ENCODE measurements at places on chromosomes 1 and 21.

DNA sequence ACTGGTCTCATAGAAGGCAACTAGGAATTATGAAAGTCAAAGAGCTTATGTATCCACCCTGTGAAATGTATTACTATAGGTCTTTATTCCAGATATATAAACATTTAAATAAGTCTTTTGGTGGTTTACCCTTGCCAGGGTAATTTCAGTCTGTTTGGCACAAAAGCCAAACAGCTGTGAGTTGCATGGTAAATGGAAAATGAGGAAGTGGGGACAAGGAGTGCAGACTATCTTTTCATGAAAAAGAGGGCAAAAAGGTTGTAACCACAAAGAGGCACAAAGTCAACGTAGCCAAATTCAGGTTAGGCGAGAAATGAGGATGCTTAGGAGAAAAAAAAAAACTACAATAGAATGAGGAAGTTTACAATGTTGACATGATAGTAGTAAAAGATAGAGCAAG, 492.3 kb upstream of the PRMT6 start:
- DNase-seq, result no peak

DNA sequence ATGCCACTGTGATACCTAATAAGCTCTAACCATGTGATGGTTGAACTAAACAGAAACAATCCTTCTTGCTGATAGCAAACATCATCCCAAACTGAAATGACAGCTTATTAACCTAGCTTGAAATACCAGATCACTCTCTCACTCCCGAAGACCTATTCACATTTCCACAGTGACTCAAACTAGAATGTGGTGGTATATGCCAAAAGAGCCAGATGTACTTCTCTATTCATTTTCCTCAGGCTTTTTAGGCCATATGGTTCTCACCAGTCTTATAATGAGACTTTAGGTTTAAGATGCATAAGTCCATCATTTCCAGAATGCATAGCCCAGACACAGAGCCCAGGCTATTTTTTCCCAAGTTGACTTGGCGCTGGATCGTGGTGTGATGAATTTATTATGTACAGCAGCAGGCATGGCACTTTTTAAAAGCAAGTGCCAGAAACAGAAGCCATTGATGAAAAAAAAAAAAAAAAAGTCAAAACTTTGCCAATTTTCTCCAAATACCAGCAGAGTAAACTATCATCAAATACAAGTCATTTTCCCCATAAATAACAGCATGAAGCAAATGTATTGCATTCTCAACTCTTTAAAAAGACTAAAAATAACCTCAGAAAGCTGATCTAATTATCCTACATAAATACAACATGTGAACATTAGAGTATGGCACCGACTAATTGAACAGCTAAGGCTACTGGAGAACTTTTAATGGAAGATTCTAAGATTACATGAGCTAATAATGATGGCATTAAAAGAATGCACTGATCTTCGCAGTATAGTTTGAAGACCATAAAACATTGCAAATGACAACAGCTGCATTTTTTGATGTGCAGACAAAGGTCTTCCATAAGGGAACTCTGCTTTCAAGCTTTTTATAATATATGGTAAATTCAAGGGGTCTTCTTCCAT, 365.4 kb downstream of the LRRIQ3 start:
- DNase-seq, result no peak

DNA sequence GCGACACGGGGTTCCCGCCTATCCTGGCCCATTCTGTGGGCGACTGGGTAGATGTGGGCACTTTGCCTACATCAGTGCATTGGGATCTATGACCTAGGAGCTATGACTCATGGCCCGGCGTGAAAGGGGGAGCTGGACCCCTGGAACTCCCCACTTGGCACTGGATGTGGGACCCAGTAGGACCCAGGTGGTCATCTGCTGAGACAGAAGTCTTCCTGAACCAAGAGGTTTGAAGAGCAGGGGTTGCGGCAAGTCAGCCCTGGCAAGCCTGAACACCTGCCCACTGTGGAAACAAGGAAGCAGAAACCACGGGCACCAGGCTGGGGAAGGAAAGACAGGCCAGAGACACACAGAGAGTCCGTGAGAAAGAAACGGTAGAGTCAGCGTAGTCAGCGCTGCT, 656.7 kb downstream of the AJAP1 start:
- DNase-seq, result no peak

- DNase-seq, result no peak
Measured at GRCh38 chr1:153374071-153374470, 1.4 kb downstream of the S100A12 start.

GRCh38 chr1:29232387-29232786, 1.7 kb upstream of the MECR start:
- DNase-seq, result no peak

DNA sequence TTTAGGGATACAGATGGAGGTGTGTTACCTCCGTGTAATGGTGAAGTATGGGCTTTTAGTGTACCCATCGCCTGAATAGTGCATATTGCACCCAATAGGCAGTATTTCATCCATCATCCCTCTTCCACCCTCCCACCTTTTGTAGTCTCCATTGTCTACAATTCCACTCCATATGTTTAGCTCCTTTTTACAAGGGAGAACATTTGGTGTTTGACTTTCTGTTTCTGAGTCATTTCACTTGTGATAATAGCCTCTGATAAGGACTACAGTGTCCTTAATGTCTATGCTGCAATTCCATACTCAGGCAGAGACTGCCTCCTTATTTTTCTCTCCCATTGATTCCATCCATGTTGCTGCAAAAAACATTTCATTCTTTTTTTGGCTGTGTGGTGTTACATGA, 48.7 kb downstream of the OVGP1 start:
- DNase-seq, result no peak

- no peak for DNase-seq
Measured at GRCh38 chr1:112927462-112927990, 28.5 kb downstream of the SLC16A1 start.

DNA sequence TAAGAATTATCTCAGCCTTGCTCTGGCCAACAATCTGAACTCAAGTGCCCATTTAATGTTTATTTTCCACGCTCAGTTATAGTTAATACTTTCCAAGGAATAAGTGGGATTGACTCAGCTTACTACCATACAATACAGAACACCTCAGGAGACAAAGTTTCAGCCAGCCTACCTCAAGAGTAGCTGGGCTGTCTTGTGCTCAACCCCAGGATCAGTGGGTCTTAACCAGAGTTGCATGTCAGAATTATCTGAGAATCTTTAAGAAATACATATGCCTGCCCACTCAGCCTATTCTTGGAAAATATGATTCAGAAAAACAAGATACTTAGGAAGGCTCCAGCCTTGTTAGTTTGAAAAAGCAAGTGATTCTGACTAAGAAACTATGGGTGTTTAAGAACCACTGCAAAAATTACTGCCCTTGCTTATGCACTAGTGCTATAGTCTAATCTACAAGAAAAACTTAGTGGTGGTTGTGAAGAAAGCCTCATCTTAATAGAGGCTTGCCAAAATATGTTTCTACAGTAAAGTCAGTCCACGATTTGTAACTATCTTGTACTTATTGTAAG, 20.4 kb downstream of the CDC7 start:
- DNase-seq, result no peak

- DNase-seq, result no peak
Measured at GRCh38 chr1:170356585-170356984, 175.4 kb upstream of the GORAB start.

DNA sequence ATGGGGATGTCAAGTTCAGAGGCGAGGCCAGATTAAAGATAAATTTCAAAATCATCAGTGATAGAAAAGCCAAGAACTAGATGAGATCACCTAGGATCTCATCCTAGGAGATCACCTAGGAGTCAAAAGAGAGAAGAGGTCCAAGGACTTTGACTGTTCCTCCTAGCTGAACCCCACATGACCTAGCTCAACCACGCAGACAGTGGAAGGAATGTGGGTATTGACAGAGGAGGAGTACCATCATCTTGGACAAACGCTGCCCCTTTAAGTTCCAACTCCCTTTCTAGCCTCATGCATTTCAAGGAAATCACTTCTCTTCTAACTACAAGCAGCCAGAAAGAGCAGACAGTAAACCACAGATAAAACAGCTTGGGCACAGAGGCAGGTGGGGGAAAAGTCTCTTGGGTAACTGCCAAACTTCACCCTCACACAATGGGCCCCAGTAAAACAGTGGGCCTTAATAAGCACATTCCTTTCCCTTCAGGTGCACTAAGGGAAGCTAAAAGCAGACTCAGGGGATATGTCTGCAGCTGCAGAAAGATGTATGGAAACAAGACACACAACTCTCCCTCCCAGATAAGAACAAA, 12.5 kb upstream of the FAM76A start:
- no peak for DNase-seq

DNA sequence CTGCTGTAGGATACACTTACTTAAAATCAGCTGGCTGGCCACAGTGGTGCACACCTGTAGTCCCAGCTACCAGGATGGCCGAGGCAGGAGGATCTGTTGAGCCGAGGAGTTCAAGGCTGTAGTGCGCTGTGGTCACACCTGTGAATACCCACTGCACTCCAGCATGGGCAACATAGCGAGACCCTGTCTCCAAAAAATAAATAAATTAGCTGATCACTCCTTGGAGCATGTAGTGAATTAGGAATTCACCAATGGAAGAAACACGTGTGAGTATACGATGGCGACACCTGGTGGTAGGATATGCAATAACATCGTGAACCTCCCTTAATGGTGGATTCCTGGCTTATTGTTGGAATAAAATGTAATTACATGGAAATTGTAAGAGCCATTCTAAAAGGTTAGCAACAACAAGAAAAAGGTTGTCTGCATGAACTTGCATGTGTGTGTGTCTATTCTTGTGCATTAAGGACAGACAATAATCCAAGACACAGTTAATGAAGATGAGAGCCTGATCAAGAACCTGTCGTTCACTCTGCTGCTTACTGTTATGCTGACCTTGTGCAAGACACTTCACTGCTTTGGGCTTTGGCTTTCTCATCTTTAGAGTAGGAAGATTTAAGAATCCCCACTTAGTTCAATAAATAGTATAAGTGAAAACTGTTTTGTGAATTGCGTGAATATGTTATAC, 38.6 kb upstream of the COX20 start:
- peak; percentile 77 for DNase-seq

GRCh38 chr1:65243491-65243890, 65.9 kb upstream of the DNAJC6 start:
- DNase-seq, result no peak

DNA sequence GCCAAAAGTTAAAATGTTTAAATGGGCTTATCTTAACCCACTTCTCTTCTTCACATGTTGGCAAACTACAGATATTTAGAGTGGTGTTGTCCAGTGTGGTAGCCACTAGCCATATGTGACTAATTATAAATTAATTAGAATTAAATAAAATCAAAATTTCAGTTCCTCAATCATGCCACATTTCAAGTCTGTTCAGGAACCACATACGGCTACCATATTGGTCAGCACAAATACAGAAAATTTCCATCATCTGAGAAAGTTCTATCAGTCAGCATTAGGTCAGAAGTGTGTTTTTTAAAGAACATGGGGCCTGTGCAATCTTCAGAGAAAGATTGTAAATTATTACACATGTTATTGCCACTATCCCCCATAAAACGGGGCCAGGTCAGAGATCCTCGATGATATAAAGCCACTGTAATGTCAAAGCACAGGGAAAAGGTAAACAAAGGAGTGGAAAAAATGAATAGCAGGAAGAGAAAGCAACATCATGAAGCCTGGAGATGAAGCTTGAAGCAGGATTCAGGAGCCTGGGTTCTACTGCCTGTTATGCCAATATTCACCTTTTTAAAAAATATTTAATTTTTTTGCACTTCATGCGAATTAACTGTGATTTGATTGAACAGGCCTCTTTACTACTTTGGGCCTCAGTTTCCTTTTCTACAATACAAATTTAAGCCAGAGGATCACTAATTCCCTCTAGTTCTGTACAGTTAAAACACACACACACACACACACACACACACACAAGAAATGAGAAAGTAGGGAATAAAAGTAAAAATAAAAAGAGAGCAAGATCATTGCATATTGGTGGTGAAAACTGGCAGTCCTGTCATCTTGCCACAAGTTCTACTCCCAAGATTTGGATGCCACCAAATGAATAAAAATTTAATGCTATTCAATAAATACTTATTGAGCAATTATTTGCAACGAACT, 2.3 kb downstream of the RSBN1 start:
- DNase-seq, result no peak

GRCh38 chr1:8390707-8391106, 72.8 kb downstream of the SLC45A1 start:
- no peak for DNase-seq

GRCh38 chr1:227432181-227432535, 113.9 kb upstream of the CDC42BPA start:
- no peak for DNase-seq

- DNase-seq, result no peak
Measured at GRCh38 chr1:101733340-101733739, 263.4 kb downstream of the OLFM3 start.

DNA sequence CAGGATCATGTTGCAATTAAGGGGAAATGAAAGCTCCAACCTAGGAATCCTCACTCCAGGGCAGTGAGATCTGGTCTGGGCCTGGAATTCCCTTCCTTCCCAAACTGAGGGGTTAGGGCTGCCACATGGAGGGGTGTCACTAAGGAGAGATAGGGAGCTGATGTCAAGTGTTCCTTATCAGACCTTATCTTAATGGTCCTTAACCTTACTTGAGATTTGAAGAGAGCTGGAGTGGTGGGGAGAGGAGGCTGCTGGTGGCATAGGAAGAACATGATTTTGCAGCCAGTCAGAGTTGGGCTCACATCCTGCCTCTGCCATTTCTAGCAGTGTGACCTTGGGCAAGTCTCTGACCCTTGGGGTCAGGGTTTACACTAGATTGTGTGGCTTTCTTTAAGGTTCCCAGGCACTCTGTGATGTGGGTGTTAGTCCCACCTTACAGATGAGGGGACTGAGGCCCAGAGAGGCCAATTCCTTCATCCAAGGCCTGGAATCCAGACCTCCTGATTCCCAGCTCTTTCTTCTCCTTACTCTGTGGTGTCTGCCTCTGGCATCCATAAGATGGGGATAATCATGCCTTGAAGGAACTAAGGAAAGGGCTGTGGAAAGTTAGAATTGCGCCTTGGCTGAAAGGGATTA, 56.3 kb upstream of the SYNC start:
- DNase-seq, result no peak

DNA sequence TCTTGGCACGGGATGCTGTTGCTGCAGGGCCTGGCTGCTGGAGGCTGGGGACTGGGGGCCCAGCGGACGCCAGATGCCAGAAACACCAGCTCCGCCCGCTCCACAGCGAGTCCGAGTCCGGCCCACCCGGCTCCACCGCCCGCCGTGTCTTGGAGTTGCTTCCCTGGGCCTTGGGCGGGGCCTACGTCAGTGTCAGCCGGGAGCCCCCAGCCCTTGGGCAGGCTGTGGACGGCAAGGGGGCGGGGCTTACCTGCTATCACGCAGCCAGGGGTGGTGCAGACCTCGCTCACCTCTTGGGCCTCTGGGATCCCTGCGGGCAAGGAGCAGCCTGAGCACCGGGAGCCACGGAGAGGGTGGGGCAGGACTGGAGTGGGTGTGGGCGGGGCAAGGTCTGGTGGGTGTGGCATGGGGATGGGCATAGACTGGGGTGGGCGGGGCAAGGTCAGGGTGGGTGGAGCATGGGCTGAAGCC, 21.8 kb downstream of the MMEL1 start:
- DNase-seq, result no peak

- DNase-seq, result no peak
Measured at GRCh38 chr21:45511661-45512431, 30.4 kb downstream of the SLC19A1 start.
